ENCODE measurements at places on chromosomes 11 and 22. TPM values are rescaled to one million over a fixed set of nuclear protein-coding genes. Genes with fewer than 3 reads are reported as not detected.

- no peak overlapping the region for H3K4me3 ChIP-seq
- no peaks in the 10 kb centered on the region for H3K36me3 ChIP-seq
- no peak for DNase-seq
- H3K27ac ChIP-seq, result no peak overlapping the region
Measured at GRCh38 chr22:32987081-32987631, 71.0 kb downstream of the SYN3 start.

DNA sequence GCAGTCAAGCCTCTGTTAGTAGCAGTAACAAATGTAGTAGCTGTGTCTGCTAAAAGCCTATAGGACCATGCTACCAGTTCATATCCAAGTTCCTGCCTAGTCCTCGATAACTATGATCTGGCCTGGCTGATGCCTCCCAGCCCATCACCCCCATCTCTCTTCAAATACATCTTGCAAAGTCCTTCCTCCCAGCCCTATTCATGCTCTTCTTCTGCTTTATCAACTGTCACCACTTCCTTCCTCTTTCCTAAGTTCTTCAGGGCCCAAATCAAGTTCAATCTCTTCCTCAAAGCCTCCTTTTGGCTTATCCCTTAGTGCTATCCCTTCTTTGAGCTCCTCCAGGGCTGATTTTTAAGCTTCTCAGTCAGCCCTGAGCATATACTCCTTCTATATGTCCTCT, 150.9 kb upstream of the THY1 start:
- DNase-seq, result no peak
- H3K4me1 ChIP-seq, result no peaks in the 10 kb centered on the region
- H3K27ac ChIP-seq, result no peak overlapping the region
- H3K4me3 ChIP-seq, result no peak overlapping the region
- peaks cover 13% of the 10 kb centered on the region for H3K27me3 ChIP-seq

- peaks cover 22% of the 10 kb centered on the region for H3K36me3 ChIP-seq
- H3K27me3 ChIP-seq, result no peaks in the 10 kb centered on the region
- no peaks in the 10 kb centered on the region for H3K4me1 ChIP-seq
- H3K27ac ChIP-seq, result no peak overlapping the region
Measured at GRCh38 chr11:28026634-28027290, 81.2 kb downstream of the KIF18A start.

DNA sequence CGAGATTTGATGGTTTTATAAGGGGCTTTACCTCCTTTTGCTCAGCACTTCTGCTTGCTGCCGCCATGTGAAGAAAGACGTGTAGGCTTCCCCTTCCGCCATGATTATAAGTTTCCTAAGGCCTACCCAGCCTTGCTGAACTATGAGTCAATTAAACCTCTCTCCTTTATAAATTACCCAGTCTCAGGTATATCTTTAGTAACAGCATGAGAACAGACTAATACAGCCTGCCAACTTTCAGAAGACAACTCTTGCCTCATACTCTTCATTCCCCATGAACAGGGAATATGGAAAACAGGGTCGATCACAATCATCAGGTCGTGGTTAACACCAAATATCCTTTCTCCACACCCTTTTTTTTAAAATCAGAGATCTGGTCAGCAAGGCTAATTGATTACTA, 83.0 kb downstream of the MPPED2 start:
- no peaks in the 10 kb centered on the region for H3K36me3 ChIP-seq
- no peak for DNase-seq
- H3K4me1 ChIP-seq, result no peaks in the 10 kb centered on the region
- no peak overlapping the region for H3K27ac ChIP-seq
- no peak overlapping the region for H3K4me3 ChIP-seq
- H3K27me3 ChIP-seq, result no peaks in the 10 kb centered on the region

DNA sequence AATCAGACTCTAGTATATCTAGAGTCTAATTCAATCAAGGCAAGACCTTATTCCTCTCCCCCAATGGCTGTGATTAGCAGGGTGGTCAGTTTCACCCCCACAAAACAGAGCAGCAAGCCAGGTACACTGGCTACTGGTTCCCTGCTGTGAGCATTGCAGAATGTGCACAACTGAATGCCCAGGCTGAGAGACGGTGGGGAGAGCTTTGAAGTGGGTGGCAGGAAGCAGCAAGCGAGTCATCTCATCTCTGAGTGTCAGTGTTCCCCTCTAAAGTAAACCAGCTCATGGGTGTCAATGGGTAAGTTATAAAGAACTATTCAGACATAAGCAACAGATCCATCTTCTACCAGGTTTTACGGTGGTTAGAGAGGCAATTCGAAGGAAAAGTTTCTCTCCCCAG, 37.6 kb downstream of the GAB4 start:
- no peak overlapping the region for H3K4me3 ChIP-seq
- peaks cover 22% of the 10 kb centered on the region for H3K27me3 ChIP-seq
- no peak overlapping the region for H3K27ac ChIP-seq
- H3K36me3 ChIP-seq, result no peaks in the 10 kb centered on the region
- peak; percentile 18 for DNase-seq

DNA sequence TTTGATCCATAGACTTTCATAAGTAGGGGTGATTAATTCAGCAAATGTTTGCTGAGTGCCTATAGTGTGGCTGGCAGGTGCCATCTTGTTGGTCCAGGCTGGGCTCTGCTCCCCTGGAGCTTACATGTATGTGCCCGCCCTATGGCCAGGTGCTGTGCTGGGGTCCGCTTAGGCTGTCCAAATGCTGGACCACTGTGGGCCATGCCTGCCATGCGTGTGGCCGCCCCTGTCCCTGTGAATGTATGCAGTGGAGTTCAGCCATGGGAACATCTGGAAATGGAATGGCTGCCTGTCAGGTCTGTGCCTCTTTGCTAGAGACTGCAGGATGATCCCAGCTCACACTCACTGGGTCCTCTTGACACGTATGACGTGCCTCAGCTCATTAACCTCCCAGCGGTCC, 594.6 kb downstream of the TBC1D22A start:
- H3K27ac ChIP-seq, result no peak overlapping the region
- no peaks in the 10 kb centered on the region for H3K27me3 ChIP-seq
- no peak overlapping the region for H3K4me3 ChIP-seq
- no peaks in the 10 kb centered on the region for H3K4me1 ChIP-seq
- no peaks in the 10 kb centered on the region for H3K36me3 ChIP-seq

DNA sequence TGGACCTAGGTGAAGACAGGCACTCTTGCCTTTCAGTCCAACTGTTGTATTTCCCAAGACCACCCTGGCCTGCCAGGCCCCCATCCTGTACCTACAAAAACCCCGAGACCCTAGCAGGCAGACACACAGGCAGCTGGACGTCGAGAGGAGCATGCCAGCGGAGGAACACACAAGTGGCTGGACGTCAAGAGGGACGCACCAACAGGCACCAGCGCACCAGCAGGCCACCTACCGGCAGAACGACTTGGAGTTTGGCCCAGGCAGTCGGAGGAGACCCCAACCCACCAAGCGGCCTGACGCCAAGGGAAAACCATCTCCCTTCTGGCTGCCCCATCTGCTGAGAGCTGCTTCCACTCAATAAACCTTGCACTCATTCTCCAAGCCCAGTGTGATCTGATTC, 1883.4 kb upstream of the RAG2 start:
- no peaks in the 10 kb centered on the region for H3K36me3 ChIP-seq
- no peaks in the 10 kb centered on the region for H3K27me3 ChIP-seq
- no peak overlapping the region for H3K4me3 ChIP-seq
- H3K27ac ChIP-seq, result no peak overlapping the region
- DNase-seq, result no peak
- H3K4me1 ChIP-seq, result no peaks in the 10 kb centered on the region

DNA sequence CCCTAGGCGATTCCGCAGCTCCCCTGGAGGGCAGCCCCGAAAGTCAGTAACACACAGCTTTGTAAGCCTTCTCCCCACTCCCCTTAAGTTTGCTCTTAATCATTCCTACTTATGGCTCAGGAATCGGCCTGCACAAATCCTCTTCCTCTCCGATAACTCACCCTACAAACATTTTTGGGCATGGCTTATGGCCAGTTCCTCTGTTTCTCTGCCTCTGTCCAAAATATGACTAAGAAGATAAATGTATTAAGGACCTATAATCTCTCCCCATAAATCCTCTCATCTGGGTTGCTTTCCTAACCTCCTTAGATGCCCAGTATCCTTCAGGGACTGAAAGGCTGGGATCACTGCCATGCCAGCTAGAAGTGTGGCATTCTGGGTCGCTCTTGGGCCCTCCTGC, 41.0 kb downstream of the PAMR1 start:
- DNase-seq, result no peak
- no peak overlapping the region for H3K27ac ChIP-seq
- H3K4me3 ChIP-seq, result no peak overlapping the region
- peaks cover 7% of the 10 kb centered on the region for H3K36me3 ChIP-seq
- no peaks in the 10 kb centered on the region for H3K4me1 ChIP-seq

DNA sequence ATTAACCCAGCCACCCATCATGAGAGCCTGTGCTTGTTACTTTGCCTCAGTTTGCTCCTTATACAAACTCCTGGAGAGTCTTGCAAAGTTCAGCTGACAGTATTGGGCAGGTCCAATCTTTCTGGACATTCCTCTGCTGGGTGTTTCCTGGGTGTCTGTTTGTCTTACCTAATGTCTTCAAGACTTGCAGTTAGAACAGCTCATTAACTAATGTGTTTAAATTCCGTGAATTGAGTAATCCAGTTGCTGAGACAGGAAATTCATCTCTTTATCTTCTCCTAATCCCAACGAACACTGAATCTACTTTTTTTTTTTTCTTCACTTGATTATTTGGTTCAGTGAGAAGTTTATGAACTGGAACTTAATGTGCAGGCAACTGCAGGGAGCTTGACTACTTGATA, 20.6 kb downstream of the BCO2 start:
- H3K4me3 ChIP-seq, result no peak overlapping the region
- H3K27ac ChIP-seq, result no peak overlapping the region
- H3K4me1 ChIP-seq, result no peaks in the 10 kb centered on the region

GRCh38 chr22:33582822-33583400, 337.4 kb downstream of the LARGE1 start:
- no peaks in the 10 kb centered on the region for H3K27me3 ChIP-seq
- H3K4me1 ChIP-seq, result no peaks in the 10 kb centered on the region
- no peak overlapping the region for H3K27ac ChIP-seq
- H3K36me3 ChIP-seq, result no peaks in the 10 kb centered on the region
- H3K4me3 ChIP-seq, result no peak overlapping the region

DNA sequence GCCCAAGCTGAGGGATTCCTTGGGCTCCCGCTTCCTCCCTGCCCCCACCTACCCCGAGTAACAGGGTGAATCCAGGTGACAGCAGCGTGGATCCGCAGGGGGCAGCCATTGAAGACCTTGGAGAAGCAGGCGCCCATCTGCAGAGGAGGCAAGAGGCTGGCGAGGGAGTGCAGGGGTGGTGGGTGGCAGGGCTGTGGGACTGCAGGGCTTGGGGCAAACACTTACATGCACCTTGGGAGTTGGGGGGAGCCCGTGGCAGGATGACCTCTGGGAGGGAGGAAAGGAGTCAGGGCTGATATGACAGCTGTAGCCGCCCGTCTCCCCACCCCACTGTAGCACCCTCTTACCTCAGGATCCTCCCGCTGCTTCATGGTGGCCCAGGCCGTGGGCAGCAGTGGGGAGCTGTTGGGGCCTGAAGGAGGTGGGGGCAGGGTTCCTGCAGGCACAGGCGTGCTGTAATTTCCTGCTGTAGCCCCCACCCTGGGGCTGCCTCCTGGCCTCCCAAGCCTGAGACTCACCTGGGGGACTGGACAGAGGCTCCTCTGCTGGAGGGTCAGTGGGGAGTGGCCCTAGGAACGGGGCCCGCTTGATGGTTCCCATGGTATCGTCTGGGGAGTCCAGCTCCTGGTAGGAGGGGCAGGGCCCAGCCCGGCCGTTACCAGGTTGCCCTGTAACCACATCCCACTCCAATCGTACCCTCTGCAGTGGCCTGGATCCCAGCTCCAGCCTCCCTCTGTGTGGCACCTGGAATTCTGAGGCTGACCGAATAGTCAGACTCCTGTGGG, 6.1 kb downstream of the MAP4K2 start:
- H3K4me3 ChIP-seq, result no peak overlapping the region
- peaks cover 18% of the 10 kb centered on the region for H3K4me1 ChIP-seq
- DNase-seq, result no peak
- H3K27ac ChIP-seq, result no peak overlapping the region

GRCh38 chr11:111733611-111734088, 32.5 kb downstream of the PPP2R1B start:
- H3K27me3 ChIP-seq, result no peaks in the 10 kb centered on the region
- no peak overlapping the region for H3K27ac ChIP-seq
- H3K4me1 ChIP-seq, result peaks cover 6% of the 10 kb centered on the region
- H3K36me3 ChIP-seq, result peaks cover 6% of the 10 kb centered on the region

- no peaks in the 10 kb centered on the region for H3K27me3 ChIP-seq
- no peak overlapping the region for H3K27ac ChIP-seq
- DNase-seq, result no peak
- no peak overlapping the region for H3K4me3 ChIP-seq
- H3K4me1 ChIP-seq, result no peaks in the 10 kb centered on the region
Measured at GRCh38 chr11:27420217-27420616, 52.4 kb downstream of the LGR4 start.

DNA sequence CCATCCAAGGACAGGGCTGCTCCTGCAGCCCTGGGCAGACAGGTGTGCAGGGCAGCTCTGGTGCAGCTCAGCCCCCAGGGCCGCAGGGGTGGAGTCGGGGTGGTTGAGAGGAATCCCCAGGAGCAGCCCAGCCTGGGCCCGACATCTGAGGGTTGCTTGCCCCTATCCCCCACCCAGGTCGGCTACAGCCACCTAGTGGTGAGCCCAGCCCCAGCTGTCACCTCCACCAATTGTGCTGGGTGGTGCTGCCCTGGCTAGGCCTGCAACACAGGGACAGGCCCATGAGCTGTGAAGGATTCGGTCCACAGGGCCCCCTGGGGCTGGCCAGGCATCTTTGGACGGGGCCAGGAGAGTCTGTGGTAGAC, 29.6 kb downstream of the RTN4R start:
- H3K27ac ChIP-seq, result peak overlapping the region; percentile 65
- DNase-seq, result peak; percentile 76
- no peak overlapping the region for H3K4me3 ChIP-seq
- peaks cover 20% of the 10 kb centered on the region for H3K4me1 ChIP-seq

GRCh38 chr11:3161720-3162409, 3.2 kb downstream of the OSBPL5 start:
- no peak overlapping the region for H3K4me3 ChIP-seq
- H3K27ac ChIP-seq, result no peak overlapping the region
- no peaks in the 10 kb centered on the region for H3K36me3 ChIP-seq

- DNase-seq, result no peak
- peaks cover 25% of the 10 kb centered on the region for H3K36me3 ChIP-seq
- H3K4me3 ChIP-seq, result no peak overlapping the region
- peaks cover 14% of the 10 kb centered on the region for H3K4me1 ChIP-seq
Measured at GRCh38 chr22:47064016-47064415, 301.6 kb downstream of the TBC1D22A start.

- H3K27ac ChIP-seq, result no peak overlapping the region
- H3K36me3 ChIP-seq, result no peaks in the 10 kb centered on the region
- H3K4me3 ChIP-seq, result no peak overlapping the region
- H3K27me3 ChIP-seq, result peaks cover 34% of the 10 kb centered on the region
Measured at GRCh38 chr11:45414088-45414487, 127.9 kb upstream of the SYT13 start.

- no peak overlapping the region for H3K27ac ChIP-seq
- no peaks in the 10 kb centered on the region for H3K4me1 ChIP-seq
- no peaks in the 10 kb centered on the region for H3K27me3 ChIP-seq
- no peak overlapping the region for H3K4me3 ChIP-seq
- no peaks in the 10 kb centered on the region for H3K36me3 ChIP-seq
Measured at GRCh38 chr11:95937358-95937757, 13.5 kb upstream of the MTMR2 start.

GRCh38 chr11:115916608-115917007, 412.4 kb upstream of the CADM1 start:
- H3K4me1 ChIP-seq, result peaks cover 16% of the 10 kb centered on the region
- no peaks in the 10 kb centered on the region for H3K27me3 ChIP-seq
- H3K36me3 ChIP-seq, result no peaks in the 10 kb centered on the region
- no peak overlapping the region for H3K4me3 ChIP-seq

Gene PLAAT4
- total RNA-seq, result 35.7 TPM

Gene KLHDC7B
- 6.9 TPM for total RNA-seq

Gene OPCML
- total RNA-seq, result not detected

Gene GSTT2
- not detected for total RNA-seq

Gene BIRC3
- total RNA-seq, result 139 TPM

Gene SPON1
- total RNA-seq, result 0.31 TPM

Gene OR56A1
- not detected for total RNA-seq

Gene MMP10
- not detected for total RNA-seq

Gene TYR
- not detected for total RNA-seq

Gene MMP13
- total RNA-seq, result not detected

Measured in activated CD4-positive, alpha-beta memory T cell treated with anti-CD3 and anti-CD28 coated beads for 36 hours (primary cell).